ENCODE measurements at places on chromosomes 4 and X. TPM values are rescaled to one million over a fixed set of nuclear protein-coding genes. Genes with fewer than 3 reads are reported as not detected.

Gene SMPX
- not detected for total RNA-seq

Gene UGT8
- total RNA-seq: not detected

Gene RHOXF2B
- not detected for total RNA-seq

Gene ADRA2C
- 0.31 TPM for total RNA-seq

Gene TCEAL5
- total RNA-seq: not detected

Gene LRP2BP
- 0.94 TPM for total RNA-seq

Gene NSUN7
- total RNA-seq: under 0.01 TPM

Gene APOO
- 3.7 TPM for total RNA-seq

Gene JCHAIN
- total RNA-seq: not detected

Gene POLN
- 4.3 TPM for total RNA-seq

Gene SUPT20HL2
- not detected for total RNA-seq

Gene BEX1
- 0.32 TPM for total RNA-seq

Gene HERC5
- 4.0 TPM for total RNA-seq

Gene ZCCHC12
- total RNA-seq: not detected

Gene FGF5
- total RNA-seq: 0.25 TPM

Gene CXCL1
- 4.5 TPM for total RNA-seq

Gene APEX2
- 7.4 TPM for total RNA-seq

Gene PNMA6F
- total RNA-seq: not detected

Gene ZXDA
- total RNA-seq: 18.3 TPM

Gene MUC7
- not detected for total RNA-seq

Gene RBMXL3
- total RNA-seq: not detected

Gene PRDM5
- total RNA-seq: 3.1 TPM

Gene KCNIP4
- total RNA-seq: not detected

Gene DMRTC1
- total RNA-seq: not detected

Gene TNIP3
- 0.25 TPM for total RNA-seq

Gene KIF4A
- 11.3 TPM for total RNA-seq

Gene HSFX2
- 0.16 TPM for total RNA-seq

Gene IL1RAPL1
- total RNA-seq: 0.06 TPM

Gene FANCB
- total RNA-seq: 5.1 TPM

Gene SFRP2
- total RNA-seq: under 0.01 TPM

Gene PPAT
- 7.9 TPM for total RNA-seq

Gene FATE1
- not detected for total RNA-seq

Gene ERCC6L
- 3.1 TPM for total RNA-seq

Gene CT55
- total RNA-seq: not detected

Gene CABS1
- total RNA-seq: not detected

Gene NHSL2
- 12.8 TPM for total RNA-seq

Gene PDCL2
- not detected for total RNA-seq

Gene PABPC1L2B
- not detected for total RNA-seq

Gene OTUD6A
- total RNA-seq: not detected

Gene HSFX1
- total RNA-seq: 0.16 TPM

Gene CHRDL1
- total RNA-seq: not detected

Gene NPNT
- 0.32 TPM for total RNA-seq

Gene TSPAN7
- total RNA-seq: 9.6 TPM

Gene TMEM156
- 0.97 TPM for total RNA-seq

Gene TMEM255A
- not detected for total RNA-seq

Gene GPRASP2
- 9.6 TPM for total RNA-seq

Gene CT83
- not detected for total RNA-seq

Gene CFAP99
- total RNA-seq: 0.16 TPM

Gene CXCL5
- total RNA-seq: 0.50 TPM

Gene COX7B2
- not detected for total RNA-seq

Gene SOWAHD
- not detected for total RNA-seq

Gene AFP
- not detected for total RNA-seq

Gene AFM
- total RNA-seq: not detected

Data from bladder microvascular endothelial cell (primary cell).